Activated T-cell treated with anti-CD3 and anti-CD28 coated beads, Interleukin-2, amount 50 U/mL, for 72 hours (primary cell): ENCODE measurements at places on chromosomes 2 and 18.

- DNase-seq = no peak
Observed at GRCh38 chr2:173240083-173240482, 114.6 kb upstream of the CDCA7 start.

GRCh38 chr2:168245074-168245825 is 2.1 kb downstream of the STK39 start:
- no peak for DNase-seq

DNA sequence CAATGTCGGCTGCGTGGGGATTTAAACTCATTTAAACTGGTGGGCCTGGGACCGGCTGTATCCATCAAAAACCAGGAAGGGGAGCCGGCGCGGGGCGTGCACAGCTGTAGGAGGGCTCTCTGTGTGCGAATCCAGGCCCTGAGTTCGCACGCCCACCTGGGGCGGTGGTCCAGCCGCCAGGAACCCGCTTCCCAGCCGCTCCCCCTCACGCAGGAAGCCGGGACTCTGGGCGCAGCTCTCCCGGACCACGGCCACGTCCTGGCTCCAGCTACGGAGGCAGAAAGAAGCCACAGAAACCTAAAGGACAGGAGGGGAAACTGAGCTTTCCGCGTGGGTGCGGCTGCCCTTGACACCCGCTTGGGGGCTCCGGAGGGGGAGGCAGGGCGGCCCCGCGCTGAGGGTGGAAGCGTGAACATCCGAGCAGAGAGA is 80.6 kb downstream of the GFPT1 start:
- DNase-seq = no peak

- DNase-seq = no peak
Observed at GRCh38 chr2:10760794-10761504, 39.5 kb downstream of the ATP6V1C2 start.

GRCh38 chr2:209734805-209735204 is 36.8 kb upstream of the UNC80 start:
- DNase-seq = no peak

DNA sequence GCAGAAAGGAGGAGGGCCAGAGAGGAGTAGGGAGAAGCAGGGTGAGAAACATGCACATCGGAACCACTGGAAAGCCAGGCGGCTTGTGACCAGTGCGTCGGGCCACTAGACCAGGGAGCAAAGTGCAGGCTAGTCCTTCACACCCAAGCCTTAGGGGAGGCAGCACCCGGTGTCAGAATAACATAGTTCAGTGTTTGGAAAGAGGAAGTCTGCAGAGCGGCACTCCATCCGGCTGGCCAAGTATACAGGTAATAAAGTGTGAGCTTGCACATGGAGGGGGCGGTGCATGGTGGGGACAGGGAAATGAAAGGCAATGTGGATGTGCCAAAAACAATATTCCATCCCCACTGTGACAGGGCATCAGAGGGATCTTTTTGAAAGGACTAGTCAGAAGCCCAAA is 69.7 kb downstream of the ZNF521 start:
- no peak for DNase-seq

- DNase-seq = no peak
Observed at GRCh38 chr18:63477200-63477599, 442 bp downstream of the SERPINB5 start.

DNA sequence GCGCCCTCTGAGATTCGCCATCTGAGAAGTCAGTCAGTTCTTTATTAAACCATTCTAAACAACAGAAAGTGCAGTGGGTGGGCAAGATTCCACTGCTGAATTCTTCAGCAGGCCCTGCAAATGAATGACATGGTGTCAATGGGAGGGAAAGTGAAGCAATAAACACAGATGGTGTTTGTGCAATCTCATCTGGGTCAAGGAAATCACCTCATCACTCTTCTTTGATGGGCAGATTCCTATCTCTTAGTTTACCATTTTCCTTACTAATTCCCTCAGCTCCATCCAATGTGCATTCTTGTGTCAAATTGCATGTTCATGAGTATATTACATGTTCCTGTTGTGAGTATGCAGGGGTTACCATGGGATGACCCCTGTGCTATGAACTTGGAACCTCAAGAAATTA is 100.7 kb upstream of the CYP1B1 start:
- no peak for DNase-seq

- DNase-seq = no peak
Observed at GRCh38 chr2:30942419-30942818, 135.2 kb upstream of the CAPN13 start.

DNA sequence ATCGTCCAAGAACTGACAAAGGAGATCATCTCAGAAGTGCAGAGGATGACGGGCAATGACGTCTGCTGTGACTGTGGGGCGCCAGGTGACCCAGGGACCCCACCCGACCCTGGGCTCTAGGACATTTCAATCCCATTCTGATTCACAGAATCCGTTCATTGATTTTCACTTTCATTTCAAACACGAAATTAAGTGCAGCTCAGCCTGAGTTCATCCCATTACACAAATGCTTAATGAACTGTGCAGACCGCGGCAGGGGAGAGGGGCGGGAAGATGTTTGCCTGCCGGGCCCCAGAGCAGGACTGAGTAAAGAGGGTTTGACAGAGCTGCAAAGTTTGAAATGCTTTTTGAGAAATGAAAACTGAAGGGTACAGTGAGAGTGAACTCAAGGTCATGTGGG is 67.1 kb downstream of the ITGB1BP1 start:
- no peak for DNase-seq

DNA sequence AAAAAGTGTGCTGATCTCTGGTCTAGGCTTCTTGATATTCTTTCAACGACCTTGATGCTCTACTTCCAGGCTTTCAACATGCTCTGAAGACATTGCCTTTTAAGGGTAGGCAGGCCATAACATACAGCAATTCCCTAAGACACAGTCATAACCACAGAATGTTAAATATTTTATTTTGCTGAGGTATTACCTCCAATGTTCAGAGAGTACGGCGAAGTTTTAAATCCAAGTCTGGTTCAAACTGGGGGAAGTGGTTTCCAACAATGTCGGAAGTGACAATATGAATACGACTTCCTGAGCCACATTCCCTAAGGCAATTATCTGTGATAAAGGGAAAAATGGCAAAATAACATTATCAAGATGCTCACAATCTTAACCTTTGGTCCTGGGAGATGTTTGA is 1077.9 kb upstream of the PIK3C3 start:
- DNase-seq = no peak

DNA sequence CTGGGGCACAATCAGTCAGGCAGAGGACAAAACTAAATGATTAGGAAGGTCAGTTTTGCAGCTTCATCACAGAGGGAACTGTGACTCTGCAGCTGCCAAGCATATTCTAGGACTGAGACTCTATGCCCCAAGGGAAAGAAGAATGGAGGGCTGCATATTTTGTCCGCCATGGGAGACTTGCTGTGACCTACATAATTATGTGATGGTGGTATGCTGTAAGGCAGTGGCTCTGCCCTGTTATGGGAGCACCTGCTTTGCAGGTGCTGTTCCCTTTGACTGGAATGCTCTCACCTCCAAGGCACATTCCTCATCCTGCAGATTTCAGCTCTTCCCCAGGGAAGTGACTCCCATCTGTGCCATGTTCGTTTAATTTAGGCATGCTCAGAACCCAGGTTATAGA is 261.9 kb upstream of the EPHA4 start:
- DNase-seq = no peak

- no peak for DNase-seq
Observed at GRCh38 chr2:30259827-30260679, 28.7 kb downstream of the LBH start.

- DNase-seq = no peak
Observed at GRCh38 chr2:152651834-152652233, 65.4 kb downstream of the PRPF40A start.

DNA sequence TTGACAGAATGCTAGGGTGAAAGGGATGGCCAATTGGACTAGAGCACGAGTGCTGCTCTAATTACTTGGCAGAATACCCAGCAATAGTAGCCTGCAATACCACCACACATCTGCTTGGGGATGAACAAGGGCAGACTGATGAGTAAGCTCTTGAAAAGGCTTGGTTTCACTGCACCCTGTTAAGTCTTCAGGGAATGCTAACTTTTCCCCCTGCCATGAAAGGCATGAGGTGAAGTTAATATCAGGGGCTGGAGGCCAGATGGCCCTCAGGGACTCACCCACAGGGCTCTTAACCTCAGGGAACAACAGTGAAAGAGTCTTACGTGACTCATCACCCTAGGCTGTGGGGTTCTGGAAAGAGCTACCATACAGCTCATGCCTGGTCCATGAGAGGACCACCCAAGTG is 51.7 kb upstream of the MYL1 start:
- no peak for DNase-seq

GRCh38 chr2:46495231-46496030 is 16.1 kb downstream of the TMEM247 start:
- no peak for DNase-seq

- DNase-seq = no peak
Observed at GRCh38 chr2:208315081-208315788, 49.2 kb downstream of the PIKFYVE start.

DNA sequence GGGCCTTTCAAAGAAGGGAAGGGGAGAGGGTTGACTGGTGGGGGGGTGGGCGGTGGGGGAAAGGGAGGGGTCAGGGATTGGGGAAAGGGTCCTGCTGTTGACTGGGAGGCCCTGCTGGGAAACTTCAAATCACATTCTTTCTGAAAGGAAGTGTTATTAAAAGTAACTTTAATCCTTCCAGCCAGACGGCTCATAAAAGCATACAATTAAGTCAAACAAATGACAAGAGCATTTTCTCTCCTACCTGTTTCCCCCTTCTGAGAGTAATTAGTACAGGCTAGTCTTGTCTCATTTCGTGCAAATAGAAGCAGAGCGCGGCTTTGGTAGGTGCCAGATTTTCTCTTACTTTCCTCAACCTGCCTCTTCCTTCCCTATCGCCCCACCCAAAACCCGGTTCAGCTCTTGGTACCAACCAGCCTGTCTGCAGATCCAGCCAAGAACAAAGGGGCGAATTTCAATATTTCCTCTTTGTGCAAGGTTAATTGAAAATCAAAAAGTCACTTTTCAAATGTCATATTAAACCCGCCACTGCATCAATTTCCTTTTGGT is 2112.6 kb upstream of the PIK3C3 start:
- no peak for DNase-seq

- DNase-seq = no peak
Observed at GRCh38 chr2:83055376-83056010, 1403.6 kb downstream of the SUCLG1 start.

DNA sequence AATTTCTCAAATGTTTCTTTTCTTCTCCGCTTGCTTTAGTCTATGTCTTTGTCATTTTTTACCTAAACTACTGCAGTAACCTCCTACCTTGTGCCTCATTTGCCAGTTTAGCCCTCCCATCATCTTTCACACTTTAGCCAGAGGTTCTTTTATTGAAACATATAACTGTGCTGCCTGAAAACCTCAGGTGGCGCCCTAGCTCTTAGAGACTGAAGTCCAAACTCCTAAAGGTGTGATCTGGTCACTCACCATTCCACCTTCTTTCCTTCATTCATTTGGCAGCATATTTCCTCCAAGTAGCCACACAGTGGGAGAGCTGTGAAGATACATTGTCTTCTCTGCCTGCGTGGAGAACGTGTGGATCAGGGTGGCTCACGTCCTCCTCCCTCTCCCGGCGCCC is 98.2 kb upstream of the MAPRE2 start:
- DNase-seq = no peak

GRCh38 chr2:199982126-199982843 is 26.9 kb downstream of the MAIP1 start:
- DNase-seq = no peak

GRCh38 chr2:7031547-7032245 is 114.5 kb downstream of the RNF144A start:
- DNase-seq = no peak

GRCh38 chr2:235595422-235596010 is 101.7 kb downstream of the AGAP1 start:
- DNase-seq = peak; percentile 29

DNA sequence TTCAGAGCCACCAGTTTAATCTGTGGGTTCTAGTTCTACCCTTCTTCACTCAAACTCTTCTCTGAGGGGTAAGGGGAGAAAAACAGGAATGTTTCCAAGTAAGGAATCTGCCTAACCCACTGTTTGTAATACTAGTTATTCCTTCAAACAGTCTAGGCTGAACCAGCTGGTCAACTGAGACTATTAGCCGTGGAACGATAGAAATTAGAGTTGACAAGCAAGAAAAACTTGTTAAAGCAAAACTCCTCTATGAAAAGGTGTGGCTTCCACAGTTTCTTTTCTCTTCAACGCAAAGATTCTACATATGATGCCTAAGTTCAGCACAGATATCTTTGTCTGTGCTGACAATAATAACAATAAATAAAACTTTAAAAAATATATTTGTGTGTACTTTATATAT is 11.5 kb downstream of the PAIP2B start:
- DNase-seq = no peak

DNA sequence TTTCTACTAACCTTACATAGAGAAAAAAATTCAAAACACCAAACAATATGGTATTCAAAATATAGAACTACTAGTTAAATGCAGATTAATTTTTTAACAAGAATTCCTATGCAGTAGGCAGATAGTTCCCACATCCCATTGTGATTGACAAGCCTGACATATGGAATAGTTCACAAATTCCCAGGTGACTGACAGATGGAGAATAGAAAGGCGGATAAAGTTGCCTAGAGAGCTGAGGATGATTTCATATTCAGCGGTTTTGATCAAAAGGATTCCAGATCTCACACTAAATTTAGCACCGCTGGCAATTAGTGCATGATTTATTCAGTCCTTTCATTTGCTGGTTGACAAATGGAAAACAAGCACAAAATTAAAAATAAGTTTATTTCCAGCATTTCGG is 733.7 kb upstream of the POU3F3 start:
- DNase-seq = no peak

DNA sequence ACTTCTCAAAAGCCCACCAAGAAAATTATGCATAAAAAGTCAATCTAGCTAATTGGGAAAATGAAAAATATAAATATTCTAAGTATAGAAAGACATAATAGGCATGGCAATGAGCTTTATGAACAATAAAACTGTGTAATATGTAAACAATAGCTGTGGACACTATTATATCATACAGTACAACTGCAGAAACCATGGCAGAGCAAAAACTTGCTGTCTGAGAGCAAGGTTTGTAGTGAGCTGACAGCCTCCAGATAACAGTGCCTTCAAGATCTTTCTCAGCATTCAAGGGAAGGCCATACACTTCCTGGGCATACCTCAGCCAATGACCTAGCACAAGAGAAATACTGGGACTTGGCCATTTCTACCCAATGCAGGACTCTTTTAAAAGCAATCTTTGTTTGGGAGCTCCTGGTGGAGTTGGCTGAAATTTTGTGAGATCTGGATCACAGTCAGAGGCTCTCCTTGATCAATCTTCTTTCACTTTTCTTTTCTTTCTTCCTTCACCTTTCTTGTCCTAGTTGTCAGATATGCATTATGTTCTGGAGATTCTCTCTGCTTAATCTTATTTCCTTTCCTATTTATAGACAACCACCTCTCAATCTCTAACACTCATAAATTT is 427.2 kb upstream of the UBE2E3 start:
- DNase-seq = no peak

- no peak for DNase-seq
Observed at GRCh38 chr2:115584507-115584906, 1142.1 kb downstream of the DPP10 start.

DNA sequence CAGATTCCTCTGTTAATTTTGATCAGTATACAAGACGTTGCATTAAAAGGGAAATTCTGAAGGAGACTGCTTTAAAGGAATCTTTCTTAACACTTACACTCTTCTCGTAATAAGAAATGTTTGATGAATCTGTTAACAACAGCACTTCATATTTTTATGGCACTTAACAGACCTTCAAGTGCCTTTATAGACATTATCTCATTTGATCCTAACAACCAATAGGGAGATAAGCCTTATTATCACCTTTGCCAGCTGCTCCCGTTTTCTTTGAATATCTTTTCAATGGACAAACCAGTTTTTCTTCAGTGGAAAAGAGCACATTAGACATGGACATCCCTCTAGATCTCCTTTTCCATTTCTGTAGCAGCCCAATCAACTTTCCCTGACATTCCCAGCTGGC is 653.0 kb upstream of the FAM98A start:
- no peak for DNase-seq
